ENCODE measurements at places on chromosomes 13 and 19.

DNA sequence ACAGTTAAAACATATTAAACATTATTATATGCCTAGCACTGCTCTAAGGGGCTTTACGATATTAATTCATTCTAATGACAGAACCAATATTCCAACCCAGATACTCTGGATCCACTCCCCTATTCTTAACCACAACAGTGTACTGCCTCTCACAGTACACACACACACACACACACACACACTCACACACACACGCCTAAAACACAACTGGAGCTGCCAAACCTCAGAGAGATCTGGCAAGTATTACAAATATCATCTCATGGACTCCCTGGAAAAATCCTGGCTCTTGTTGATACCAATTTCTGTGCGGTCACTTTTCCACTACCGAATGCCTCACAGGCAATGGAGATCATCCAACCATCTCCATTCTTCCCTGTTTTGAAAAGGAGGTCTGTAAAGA, 1.3 kb downstream of the ZNF780A start:
- DNase-seq = peak; percentile 4

DNA sequence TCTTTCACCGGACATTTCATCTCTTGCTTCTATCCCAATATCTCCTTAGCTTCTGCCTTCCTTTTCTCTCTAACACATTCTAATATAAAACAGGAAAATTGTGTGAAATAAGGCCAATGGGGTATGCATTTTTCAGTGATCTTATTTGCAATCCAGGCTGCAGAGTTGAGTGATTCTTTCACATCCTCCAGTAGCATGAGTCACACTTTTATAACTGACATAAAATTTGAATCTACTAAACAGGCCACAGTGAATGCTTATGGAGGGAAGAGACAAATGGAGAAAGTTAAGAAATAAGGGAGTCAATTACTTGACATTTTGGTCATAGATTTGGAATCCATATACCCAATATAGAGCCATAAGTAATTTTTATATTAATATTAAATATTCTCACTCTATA, 1037.0 kb upstream of the SPRY2 start:
- DNase-seq = peak; percentile 15

DNA sequence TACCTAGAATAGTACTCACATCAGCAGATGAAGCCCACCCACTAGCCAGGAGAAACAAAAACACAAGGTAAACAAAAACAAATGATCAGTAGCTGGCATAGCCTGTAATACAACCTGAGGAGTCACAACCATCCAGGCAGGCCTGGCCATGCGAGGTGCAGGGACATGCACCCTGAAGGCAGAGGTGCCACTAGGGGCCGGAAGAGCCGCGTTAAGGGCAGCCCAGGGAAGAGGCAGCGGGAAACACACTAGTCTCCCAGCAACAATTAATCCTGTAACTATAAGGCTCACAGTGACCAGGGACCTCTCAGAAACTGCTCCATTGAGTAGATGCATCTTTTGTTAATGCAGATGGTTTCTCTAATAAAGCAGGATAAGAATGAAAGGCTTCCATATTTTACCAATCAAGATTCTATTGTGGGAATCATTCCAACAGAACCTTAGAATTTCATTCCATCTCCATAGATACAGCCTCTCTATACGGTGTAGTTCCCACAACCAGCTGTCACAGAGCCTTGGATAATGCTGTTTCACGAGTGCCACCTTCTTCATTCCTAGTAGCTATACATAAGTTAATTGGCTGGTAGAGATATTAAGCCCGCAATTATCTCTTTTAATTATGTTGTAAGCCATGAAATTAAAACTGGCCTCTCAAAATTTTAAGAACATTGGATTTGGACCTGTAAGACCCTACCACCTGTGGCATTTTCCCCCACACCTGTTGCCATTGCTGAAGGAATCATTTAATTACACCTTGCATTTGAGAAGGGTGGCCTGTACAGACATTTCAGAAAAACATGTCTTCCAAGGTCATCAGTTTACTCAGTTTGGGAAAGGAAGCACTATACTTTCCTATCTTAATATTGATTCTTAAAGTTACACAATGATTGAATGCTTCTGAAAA, 28.7 kb downstream of the ANKRD10 start:
- DNase-seq = no peak

GRCh38 chr19:38868551-38868950, 9.5 kb downstream of the RINL start:
- no peak for DNase-seq

DNA sequence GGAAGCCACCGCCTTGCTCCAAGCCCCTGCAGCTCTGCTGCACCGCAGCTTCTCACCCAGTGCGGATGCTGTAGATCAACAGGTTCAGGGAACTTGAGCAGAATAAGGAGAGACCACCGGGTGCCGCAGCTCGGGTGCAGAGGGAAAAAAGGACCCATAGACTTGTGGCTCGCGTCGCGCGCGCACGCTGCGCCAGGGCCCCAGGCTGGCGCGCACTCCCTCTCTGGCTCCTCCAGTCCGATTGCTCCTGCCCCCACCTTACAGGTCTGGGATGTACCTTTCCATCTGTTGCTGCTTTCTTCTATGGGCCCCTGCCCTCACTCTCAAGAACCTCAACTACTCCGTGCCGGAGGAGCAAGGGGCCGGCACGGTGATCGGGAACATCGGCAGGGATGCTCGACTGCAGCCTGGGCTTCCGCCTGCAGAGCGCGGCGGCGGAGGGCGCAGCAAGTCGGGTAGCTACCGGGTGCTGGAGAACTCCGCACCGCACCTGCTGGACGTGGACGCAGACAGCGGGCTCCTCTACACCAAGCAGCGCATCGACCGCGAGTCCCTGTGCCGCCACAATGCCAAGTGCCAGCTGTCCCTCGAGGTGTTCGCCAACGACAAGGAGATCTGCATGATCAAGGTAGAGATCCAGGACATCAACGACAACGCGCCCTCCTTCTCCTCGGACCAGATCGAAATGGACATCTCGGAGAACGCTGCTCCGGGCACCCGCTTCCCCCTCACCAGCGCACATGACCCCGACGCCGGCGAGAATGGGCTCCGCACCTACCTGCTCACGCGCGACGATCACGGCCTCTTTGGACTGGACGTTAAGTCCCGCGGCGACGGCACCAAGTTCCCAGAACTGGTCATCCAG, 964 bp downstream of the PCDH17 start:
- DNase-seq = peak; percentile 0

DNA sequence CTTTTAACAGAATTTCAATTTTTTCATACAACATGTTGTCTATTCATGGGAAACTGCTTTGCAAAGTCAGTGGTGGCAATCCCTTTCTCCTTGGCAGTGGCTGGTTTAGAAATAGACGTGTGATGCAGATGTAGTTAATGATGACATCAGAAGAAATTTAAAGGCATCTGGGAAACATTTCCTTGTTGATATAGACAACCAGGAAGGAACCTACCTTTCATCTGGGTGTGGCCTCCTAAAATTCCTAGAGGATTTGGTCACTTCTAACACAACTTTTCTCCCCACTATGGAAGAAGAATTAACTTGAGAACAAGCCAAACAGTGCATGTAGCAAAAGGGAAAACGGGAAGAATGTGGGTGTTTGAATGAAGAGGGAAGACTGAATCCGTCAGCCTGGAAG, 102.8 kb downstream of the EFNB2 start:
- DNase-seq = no peak

DNA sequence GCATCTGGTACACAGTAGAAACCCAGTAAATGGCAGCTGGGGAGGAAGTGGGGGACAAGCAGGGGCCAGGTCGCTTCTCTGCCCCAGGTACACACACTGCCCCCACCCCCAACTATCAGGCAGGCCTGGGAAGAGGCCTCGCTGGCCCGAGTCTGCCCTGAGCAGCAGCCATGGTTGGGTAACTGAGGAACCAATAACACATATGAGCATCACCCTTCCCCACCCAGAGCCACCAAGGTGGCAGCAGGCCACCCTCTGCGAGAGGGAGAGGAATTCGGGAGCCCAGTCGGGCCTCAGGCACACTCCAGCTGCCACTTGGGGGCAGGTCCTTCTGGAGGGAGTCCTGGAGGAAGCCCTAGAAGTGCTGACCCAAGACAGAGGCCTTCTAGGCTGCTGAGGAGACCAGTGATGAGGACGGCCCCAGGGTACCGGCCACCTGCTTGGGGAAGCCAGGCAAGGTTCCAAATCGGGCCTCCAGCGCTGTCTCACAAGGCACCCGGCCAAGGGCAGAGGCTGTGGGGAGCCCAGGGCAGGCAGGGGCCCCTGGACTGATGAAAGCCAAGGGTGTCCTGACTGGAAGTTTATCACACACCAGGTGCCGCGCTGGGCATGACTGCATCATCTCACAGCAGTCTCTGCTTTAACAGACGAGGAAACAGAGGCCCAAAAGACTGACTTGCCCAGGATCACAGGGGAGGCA, 14.0 kb upstream of the KPTN start:
- no peak for DNase-seq

- no peak for DNase-seq
These were observed 415.0 kb upstream of the SPRY2 start for GRCh38 chr13:80755910-80756309.

DNA sequence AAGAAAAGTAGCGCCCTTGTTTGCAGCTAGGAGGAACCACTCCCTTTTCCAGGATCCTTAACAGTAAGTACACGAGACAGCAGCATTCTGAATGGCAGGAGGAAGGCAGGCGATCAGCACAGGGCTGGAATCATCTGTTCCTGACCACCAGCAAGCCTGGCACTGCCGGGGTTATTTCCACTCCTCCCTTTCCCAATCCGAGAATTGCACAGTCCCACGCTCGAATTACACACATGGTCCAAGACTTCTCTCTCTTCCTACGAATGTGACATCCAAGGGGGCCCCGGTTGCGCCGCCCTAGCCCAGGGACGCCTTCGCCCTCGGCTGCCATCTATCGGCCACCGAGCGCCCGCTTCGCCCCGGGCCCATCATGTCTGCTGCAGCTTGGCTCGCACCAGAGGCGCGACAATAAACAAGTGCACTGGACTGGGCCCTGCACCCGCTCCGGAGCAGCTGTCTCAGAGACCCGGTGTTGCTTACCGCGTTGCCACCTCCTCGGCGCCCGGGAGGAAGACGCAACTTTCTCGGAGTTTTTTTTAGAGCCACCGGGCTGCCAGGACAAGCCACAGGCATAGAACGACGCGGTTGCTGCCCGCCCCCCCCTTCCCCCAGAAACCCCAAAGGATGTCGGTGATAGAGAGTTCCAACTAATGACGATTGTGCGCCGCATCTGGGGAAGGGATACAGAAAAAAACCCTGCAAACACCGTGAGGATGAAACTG, at the start of gene SLITRK5:
SLITRK5 (plus strand) TSS at position 341 of the 722 bp plus-strand sequence. CDS start 4,018 bp downstream, outside the sequence.
- peak; percentile 81 for DNase-seq

GRCh38 chr13:46176756-46177155, 5.2 kb downstream of the LCP1 start:
- DNase-seq = no peak

DNA sequence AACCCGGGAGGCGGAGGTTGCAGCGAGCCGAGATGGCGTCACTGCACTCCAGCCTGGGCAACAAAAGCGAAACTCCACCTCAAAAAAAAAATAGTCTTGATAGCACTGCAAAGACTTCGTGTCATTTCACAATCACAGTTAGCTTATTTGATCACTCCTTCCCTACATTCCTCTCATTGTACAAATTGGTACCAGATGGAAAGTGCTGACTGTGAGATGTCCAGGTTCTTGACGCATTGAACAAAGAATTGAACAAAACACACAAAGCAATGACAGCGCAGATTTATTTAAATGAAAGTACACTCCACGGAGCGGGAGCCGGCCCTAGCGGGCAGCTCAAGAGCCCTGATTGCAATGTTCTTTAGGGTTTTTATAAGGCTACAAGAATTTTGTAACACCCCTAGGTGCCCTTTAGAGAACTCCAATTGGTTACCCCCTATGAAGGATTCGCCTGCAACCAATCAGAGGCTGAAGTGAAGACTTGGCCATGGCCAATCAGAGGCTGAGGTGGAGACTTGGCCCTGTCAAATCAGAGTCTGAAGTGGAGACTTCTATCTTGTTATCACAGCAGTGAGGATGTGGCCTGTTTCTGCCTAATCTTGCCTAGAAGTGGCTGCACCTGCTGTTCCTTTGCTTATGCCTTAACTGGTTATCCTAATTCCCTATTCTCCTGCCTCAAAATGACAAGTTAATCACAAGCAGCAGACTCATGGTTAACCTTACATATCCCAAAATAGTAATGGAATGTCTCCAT, 16.7 kb downstream of the ZNF556 start:
- peak; percentile 10 for DNase-seq

DNA sequence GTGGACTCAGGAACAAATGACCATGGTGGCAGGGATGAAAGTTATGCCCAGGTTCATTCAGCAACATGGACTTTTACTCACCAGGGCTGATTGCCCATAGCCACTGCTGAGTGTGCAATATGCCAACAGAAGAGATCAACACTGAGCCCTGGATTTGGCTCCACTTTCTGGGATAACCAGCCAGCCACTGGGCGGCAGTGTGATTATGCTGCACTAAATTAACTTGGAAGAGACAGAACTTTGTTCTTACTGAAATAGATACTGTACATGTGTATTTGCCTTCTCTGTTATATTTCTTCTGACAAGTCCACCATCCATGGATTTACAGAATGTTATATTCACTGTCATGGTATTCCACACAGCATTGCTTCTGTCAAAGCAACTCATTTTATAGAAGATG, 257.4 kb downstream of the TDRD3 start:
- DNase-seq = peak; percentile 35

DNA sequence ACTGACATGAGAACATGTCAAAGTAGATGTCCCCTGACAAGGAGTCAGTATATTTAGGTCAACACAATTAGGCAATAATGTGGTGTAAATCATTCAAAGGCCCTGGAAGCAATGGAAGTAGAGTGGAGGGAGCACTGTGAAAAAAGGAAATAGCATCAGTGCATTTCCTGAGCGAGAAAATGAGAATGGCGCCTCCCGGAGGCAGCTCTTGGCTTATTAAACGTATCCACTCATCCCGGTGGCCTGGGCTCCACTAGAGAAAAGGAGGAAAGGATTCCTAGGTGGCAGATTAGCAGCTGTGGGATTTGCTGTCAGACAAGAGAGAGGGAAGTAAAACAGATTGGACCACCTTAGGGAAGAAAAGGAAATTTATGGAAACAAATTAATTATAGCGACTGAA, 173.7 kb upstream of the TMTC4 start:
- no peak for DNase-seq

DNA sequence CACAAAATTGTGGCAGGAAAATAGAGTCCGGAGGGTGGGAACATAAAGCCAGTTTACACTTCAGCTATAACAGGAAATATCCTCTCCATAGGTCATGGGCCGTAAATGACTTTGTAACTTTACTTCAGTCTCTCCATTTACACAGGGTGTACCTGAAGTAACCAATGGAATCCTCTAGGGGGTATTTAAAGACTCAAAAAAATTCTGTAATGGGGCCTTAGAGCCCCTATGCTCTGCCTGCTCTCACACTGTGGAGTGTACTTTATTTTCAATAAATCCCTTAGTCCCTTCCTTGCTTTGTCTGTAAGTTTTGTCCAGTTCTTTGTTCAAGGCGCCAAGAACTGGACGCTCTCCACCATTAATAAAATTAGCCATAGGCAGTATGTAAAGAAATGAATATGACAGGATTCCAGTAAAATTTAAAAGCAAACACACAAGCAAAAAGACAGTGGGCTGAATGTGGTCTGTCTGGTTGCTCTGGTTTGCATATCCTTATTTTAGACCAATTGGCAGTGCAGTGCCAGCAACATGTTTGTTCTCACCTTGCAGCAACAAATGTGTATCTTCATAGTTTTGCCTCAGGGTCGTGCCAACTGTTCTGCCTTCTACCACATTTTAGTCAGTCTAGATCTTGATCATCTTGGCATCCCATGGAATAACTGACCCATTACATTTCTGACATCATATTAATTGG, 801.5 kb upstream of the SPRY2 start:
- DNase-seq = no peak

GRCh38 chr13:52359534-52359933, 46.4 kb downstream of the THSD1 start:
- DNase-seq = peak; percentile 69

Measured in adipocyte (in vitro differentiated cells).